ENCODE measurements at places on chromosomes 12 and 14. TPM values are rescaled to one million over a fixed set of nuclear protein-coding genes. Genes with fewer than 3 reads are reported as not detected.

TAS2R43 gene
- total RNA-seq, result 1.3 TPM

SIRT4 gene
- 1.00 TPM for total RNA-seq

GNG2 gene
- total RNA-seq, result 16.8 TPM

OAS1 gene
- 0.28 TPM for total RNA-seq

ZC2HC1C gene
- 1.1 TPM for total RNA-seq

VWF gene
- 3.7 TPM for total RNA-seq

DDX55 gene
- 11.4 TPM for total RNA-seq

ANKRD33 gene
- not detected for total RNA-seq

OR4K13 gene
- total RNA-seq, result not detected

KRT8 gene
- total RNA-seq, result 13.4 TPM

IL26 gene
- not detected for total RNA-seq

ADAM21 gene
- 0.55 TPM for total RNA-seq

TMEM30B gene
- 0.14 TPM for total RNA-seq

RHEBL1 gene
- not detected for total RNA-seq

DUSP6 gene
- 30.9 TPM for total RNA-seq

RERGL gene
- total RNA-seq, result not detected

CD163L1 gene
- total RNA-seq, result 0.28 TPM

SLC5A8 gene
- not detected for total RNA-seq

BBOF1 gene
- 9.8 TPM for total RNA-seq

SLCO1B1 gene
- not detected for total RNA-seq

CLEC9A gene
- total RNA-seq, result not detected

CHGA gene
- not detected for total RNA-seq

POLR3B gene
- 13.2 TPM for total RNA-seq

CAPZA3 gene
- total RNA-seq, result 0.14 TPM

TPH2 gene
- total RNA-seq, result not detected

CLEC14A gene
- 3.6 TPM for total RNA-seq

ACVRL1 gene
- total RNA-seq, result 19.8 TPM

LRTM2 gene
- total RNA-seq, result not detected

KRT77 gene
- not detected for total RNA-seq

INHBE gene
- 12.7 TPM for total RNA-seq

SLC24A4 gene
- not detected for total RNA-seq

ASPG gene
- not detected for total RNA-seq

MORN3 gene
- total RNA-seq, result 0.65 TPM

TGM1 gene
- 1.6 TPM for total RNA-seq

SLC7A8 gene
- 2.3 TPM for total RNA-seq

LMNTD1 gene
- total RNA-seq, result 0.37 TPM

SLC10A1 gene
- not detected for total RNA-seq

SMOC1 gene
- 0.65 TPM for total RNA-seq

PTGDR gene
- total RNA-seq, result under 0.01 TPM

FKBP11 gene
- total RNA-seq, result 38.7 TPM

AMN gene
- total RNA-seq, result 0.18 TPM

ASIC1 gene
- 2.1 TPM for total RNA-seq
